ENCODE measurements at places on chromosomes 7 and 10. TPM values are rescaled to one million over a fixed set of nuclear protein-coding genes. Genes with fewer than 3 reads are reported as not detected.

DNA sequence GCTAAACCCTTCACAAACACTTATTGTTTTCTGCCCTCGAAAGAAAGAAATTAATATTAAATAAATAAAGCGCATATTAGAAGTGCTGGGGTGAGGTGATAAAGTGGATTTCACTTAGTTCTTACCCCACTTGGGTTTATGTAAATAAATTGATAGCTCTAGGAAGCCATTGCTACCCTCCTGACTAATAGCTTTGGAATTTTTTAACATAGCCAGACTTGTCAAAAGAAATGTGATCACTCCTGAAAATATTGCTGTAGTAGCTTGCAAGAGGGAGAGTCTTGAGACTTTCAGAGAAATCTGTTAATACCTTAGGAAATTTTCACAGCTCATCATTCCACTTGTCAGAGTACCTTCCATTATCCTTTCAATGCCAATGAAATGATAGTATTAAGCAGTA, 7.6 kb downstream of the ARL5B start:
- peak; percentile 83 for DNase-seq

DNA sequence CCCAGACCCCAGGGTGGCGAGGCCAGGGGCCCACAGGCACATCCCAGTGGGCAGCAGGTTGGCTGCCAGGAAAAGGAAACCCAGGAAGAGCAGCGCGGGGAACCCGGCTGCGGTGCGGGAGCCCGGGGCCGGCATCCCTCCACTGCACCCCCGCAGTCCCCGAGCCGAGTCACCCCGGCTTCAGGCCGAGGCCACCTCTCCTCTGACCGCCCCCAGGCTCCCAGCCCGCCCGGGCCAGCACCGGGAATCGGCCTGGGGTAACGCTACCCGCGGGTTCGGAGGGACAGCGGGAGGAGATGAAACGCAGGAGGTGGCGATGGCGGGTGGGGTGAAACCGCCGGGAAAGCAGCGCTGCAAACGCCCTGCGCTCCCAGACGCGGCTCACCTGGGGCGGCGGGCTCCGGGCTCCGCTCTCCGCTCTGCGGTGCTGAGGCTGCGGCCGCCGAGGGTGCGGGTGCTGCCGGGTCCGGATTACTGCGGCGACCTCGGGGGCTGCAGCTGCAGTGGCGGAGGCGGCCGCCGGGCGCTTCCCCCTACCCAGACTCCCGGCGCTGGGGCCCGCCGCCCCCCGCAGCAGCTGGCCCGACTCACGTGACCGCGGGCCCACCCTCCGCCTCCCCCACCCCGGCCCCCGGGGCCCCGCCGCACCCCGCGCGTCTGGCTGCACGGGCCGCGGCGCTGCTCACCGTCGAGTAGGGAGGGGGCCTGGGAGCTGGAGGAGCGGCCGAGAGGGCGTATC, at the start of gene SCRN1:
Gene SCRN1 (minus strand): TSS at position 545 of the 739 bp plus-strand sequence. CDS start 20,734 bp downstream, outside the sequence.
- DNase-seq, result no peak

DNA sequence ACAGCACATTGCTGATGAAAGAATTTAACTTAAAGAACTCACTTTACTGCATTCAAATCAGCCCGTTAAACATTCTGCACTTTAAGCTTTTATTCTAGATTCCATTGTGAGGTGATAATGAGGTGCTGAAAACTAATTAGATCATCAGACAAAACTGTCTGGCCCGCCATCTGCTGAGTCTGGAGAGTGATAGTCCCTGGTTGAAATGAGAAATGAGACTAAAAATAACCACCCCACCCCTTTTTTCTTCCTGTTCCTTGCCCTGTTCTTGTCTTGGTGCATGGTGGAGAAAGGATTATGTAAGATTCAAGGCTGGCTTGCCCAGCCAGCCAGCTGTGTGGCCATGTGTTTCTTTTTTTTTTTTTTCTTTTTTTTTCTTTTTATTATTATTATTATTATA, 277.0 kb upstream of the COBL start:
- DNase-seq, result no peak

GRCh38 chr7:128827248-128827958, 2.8 kb upstream of the FLNC start:
- DNase-seq, result peak; percentile 18

DNA sequence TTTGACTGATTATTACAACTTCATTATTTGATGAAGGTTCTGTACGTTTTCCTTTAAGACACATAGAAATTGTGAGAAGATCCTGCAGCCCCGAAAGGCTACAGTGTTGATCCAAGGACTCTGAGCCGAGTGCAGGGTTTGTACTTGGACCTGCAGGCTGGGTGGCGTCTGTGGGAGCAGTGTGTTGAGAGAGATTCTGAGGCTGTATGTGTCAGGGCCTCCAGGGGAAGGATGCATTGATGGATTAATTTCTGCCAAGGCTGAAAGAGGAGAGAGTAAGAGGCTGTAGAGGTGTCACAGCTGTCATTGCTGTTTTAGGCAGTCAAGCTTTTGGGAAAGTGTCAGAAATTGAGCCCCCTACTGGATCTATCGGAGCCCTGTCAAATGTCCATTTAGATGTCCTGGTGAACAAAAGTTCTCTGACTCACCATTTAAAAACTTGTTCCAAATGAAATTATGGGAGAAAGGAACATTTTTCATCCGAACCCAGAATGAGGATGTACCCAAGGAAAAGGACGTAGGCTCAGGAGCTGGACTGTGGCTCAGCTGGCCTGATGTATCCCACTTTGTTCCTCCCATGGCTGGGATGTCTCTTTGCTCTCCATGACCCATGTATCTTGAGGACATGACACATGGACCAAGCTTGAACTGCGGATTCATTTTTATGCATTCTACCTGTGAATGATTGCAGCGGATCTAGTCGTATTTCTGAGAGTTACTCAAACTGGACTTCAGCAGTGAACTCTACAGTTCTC, 102.2 kb downstream of the TCF7L2 start:
- DNase-seq, result no peak

DNA sequence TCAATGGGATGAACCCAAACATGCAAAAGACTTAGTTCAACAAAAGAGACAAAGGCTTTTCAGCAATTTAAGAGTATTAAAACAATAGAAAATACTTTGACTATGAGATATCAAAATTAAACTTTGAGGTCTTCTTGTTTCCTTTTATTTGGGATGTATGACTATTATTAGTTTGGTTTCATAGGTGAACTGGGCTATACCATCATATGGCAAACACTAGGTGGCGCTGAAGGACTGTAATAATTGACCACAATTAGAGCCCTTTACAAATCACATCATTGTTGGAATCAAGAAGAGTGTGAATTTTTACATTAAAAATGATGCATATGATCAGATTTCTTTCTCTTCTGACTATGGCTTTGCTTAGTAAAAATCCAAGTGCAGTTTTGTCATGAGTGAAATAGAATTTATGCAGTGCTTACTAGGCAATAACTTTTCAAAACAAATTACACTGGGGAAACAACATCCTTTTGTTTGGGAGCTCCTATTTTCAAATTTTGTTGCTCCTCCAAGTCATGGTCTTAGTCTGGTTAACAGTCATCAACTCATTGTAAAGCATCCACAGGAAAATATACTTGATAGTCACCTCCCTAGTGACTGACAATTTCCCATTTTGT, 14.7 kb upstream of the NXPH1 start:
- DNase-seq, result peak; percentile 60

DNA sequence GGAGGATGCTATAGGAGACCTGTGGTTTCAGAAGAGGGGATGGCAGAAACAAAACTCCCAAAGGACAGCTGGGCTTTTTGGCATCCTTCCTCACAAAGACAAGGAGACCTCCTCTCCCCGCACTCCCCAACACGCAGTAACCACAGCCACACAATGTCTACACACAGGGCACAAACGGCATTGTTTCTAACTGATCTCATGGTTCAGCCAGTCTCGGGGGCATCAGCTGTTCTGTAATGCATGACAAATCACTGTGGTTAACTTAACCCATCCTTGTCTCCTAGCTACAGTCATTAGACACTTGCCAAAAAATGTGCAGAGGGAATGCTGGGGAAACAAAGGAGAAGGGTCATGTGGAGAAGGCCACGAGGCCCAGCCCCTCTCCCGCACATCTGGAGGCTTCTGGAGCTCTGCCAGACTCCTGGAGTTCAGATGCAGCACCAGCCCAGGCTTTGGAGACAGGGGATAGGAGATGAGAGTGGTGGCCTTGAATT, 7.6 kb upstream of the ADAMTS14 start:
- peak; percentile 97 for DNase-seq

GRCh38 chr7:29993140-29993539, 3.5 kb upstream of the SCRN1 start:
- DNase-seq, result no peak

- DNase-seq, result peak; percentile 46
Measured at GRCh38 chr7:130387628-130388403, 7.5 kb downstream of the CPA1 start.

DNA sequence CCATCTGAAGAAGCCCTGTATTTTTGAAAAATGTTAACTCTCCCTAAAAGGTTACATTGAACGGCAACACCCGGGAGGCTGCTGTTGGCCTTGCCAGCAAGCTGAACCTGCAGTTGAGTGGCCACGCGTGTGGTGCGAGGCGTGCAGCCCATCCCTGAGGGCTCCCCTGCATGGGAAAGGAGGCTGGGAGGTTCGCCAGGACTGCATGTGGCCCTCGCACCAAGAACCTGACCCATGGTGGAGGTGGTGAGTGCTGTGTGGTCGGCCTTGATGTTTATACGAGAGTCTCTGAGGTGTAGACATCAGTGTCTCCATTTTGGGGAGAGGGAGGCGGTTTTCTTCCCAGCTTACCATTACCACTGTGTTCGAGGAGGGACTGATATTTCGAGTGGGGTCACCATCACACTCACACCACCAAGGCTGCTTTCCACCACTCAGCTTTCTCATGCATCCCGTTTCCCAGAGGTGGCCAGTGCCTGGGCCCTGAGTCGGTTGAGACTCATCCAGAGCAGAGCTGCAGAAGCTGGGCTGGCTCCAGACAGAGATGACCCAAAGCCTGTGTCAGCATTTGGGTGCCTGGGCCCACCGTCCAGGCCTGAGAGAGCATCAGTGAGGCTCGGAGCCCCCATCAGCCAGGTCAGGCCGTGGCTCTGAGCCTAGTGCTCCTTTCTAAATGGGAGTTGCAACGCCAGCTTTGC, 222.6 kb downstream of the EBF3 start:
- DNase-seq, result no peak

GRCh38 chr7:20241194-20241910, 24.2 kb upstream of the MACC1 start:
- DNase-seq, result peak; percentile 98

- DNase-seq, result no peak
Measured at GRCh38 chr10:129728905-129729795, 234.9 kb downstream of the EBF3 start.

- no peak for DNase-seq
Measured at GRCh38 chr7:38881947-38882684, 26.9 kb downstream of the VPS41 start.

DNA sequence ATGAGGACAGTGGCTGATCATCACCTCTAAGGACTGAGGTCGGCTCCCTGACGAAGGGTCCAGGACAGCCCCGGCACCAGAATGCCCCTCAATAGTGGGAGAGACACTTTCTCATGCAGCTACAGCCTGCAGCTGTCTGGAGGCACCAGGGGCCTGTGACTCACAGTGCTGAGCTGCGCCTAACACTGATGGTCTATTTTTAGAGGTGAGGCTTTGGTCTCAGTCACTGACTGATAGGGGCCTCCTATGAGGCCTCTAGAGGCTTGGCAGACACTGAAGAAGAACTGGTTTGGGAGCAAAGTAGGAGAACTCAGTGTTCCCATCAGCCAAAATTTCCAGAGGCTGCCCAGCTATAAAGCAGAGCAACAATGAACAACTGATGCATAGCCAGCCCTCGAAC, 130.1 kb downstream of the COBL start:
- no peak for DNase-seq

GRCh38 chr10:59383908-59384307, 21.6 kb upstream of the FAM13C start:
- DNase-seq, result no peak

DNA sequence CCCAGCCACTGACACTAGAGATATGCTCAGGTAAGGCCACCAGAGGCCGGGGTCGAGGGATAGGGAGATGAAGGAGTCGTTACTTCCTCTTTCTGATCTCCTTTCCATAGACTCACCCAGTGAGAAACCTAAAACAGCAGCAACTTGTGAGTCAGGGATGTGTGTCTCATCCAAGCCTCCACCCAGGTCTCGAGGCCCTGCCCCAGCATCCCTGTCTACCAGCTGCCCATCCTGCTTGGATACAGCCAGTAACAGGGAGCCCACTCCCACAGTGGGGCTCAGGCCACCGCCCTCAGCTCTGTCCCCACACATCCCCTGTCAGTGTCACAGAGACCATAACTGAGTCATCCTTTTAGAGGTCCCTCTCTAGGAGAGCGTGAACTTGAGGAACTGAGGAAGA, 49.6 kb upstream of the CHST15 start:
- DNase-seq, result no peak

GRCh38 chr10:120174491-120174890, 282.0 kb downstream of the SEC23IP start:
- DNase-seq, result no peak

DNA sequence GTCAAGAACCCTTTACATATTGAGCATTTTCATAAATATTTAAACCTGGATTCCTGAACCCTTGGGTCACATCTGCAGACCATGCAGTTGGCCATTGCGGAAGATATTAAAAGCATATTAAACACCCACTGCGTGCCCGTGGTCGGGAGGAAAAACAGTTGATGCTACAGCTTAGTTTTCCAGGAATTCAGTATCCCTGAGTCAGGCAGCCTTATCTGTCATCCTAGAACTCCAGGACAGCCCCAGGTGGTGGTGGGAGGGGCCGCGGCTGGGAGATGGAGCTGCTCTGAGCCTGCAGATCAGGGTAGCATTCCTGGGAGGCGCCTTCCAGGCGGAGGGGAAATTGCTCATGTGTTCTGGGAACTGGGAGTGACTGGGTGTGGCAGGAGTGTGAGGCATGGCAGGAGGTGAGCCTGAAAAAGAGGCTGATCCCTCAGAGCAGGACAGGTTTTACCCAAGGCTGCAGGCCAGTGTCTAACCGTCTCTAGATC, 222.9 kb upstream of the SH2B2 start:
- peak; percentile 64 for DNase-seq

DNA sequence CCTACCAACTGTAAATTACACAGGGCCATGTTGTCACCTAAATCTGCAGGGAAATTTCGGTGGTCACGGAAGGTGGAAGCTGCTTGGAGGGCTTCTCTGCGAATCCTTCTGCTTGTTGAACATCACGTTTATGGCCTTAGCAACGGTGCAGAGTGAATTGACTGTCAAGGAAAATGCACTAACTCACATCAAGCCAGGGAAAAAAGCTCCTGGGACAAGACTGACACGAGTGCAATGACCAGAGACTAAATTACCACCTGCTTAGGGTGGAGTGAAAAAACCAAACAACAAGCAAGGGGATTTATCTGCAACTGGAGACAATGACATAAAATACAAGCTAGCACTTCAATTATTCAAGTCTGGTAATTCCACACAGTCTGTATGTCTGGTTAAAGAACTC, 211.2 kb downstream of the JAZF1 start:
- no peak for DNase-seq

LFNG gene
- 79.8 TPM for total RNA-seq

FIGNL1 gene
- 23.3 TPM for total RNA-seq

ARHGEF5 gene
- total RNA-seq, result 15.6 TPM

CALHM1 gene
- total RNA-seq, result not detected

MCM10 gene
- total RNA-seq, result 0.55 TPM

ERVW-1 gene
- not detected for total RNA-seq

VAX1 gene
- total RNA-seq, result not detected

KIAA1549 gene
- 10.1 TPM for total RNA-seq

FAM25C gene
- total RNA-seq, result not detected

CAV1 gene
- total RNA-seq, result 552 TPM

CPED1 gene
- 0.52 TPM for total RNA-seq

ITGA8 gene
- 0.05 TPM for total RNA-seq

DBF4 gene
- total RNA-seq, result 25.5 TPM

ADGRA1 gene
- not detected for total RNA-seq

SLC13A1 gene
- total RNA-seq, result not detected
